ENCODE measurements at places on chromosomes 3 and 15.

- no peak for DNase-seq
These were observed 156.9 kb downstream of the AGBL1 start for GRCh38 chr15:86236356-86237110.

DNA sequence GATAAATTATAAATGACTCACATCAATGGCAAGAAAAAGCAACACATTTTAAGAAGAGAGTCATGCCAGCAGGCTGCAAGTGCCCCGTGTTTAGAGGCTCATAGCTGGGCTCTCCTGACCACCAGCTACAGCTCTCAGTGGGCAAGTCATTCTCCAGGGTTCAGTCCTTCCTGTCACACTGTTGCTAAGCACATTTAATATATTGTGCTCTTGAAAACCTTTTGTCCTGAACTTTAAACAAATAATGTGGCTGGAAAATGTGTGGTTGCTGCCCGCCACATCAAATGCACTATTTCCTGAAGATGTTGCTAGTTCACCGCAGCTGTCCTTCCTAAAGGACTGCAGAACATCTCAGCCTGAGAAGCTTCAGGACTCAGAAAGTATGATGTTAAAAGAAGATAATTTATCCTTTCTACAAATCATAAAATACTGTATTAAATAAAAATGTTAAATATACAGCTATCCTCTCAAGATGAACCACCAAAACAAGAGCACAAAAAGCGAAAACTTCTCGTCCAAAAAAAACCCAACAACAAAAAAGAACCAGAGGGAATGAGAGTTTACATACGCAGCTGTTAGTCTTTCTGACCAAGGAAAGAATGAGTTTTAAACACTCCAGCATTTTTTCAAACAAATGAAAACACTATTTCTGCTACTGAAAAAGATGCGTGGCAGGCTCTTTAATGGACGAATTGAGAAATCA, 951 bp downstream of the TARS3 start:
- no peak for DNase-seq

GRCh38 chr3:128550113-128550440, 57.1 kb upstream of the GATA2 start:
- DNase-seq: no peak

DNA sequence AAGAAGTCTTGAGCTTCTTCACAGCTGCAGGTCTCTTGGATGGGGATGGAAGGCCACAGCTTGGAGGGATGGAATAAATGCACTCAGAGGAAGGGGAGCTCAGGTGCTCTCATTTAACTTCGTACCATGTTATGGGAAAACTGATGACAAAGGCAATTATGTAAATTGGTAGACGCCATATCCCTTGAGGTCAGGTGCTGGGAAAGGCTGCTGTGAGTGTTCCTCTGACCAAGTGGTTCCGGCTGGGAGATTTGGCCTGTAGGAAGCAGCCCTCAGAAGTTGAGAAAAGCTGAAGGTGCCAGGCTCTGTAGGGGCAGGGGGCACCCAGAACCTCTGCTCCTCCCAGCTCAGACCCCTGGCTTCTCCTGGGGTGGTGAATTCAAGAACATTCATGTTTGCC, 47.1 kb downstream of the FAH start:
- DNase-seq: no peak
